ENCODE measurements at places on chromosomes 1 and 21.

GRCh38 chr1:42385283-42385682 lies 4.7 kb downstream of the RIMKLA start:
- DNase-seq = no peak

- no peak for DNase-seq
Measured at GRCh38 chr1:26125946-26126320, 14.3 kb downstream of the PDIK1L start.

DNA sequence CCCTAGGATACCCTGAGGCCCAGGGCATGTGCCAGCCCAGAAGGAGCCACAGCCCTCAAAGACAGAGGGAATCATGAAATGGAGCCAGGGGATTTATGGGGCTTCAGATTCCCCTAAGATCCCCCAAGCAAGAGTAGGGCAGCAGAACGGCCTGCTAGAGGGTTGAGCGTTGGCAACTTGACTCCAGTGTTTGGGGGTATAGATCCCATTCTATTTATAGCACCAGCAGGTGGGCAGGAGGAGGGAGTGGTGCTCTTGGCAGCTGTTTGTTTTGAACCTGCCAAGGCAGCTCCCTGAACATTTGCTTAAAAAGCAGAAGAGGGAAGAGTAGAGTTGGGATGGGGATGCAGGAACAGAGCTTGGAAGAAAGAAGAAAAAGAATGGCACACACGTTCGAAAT lies 33.7 kb downstream of the GLUL start:
- no peak for DNase-seq

DNA sequence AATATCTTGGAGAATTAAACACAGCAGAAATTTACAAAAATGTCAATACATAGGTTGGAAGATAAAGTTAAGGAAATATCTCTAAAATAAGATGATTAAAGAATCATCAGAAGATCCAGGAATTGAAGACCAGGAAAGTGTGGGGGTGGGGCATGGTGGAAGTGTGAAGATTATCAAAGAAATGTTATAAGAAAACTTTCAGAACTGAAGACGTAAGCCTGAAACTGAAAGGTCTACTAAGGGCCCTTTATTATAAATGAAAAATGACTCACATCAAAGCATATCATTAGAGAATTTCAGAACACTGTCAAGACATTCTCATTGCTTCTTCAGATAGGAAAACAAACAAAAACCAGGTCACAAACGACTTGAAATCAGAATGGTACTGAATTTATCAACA lies 92.4 kb upstream of the DPT start:
- DNase-seq = no peak

DNA sequence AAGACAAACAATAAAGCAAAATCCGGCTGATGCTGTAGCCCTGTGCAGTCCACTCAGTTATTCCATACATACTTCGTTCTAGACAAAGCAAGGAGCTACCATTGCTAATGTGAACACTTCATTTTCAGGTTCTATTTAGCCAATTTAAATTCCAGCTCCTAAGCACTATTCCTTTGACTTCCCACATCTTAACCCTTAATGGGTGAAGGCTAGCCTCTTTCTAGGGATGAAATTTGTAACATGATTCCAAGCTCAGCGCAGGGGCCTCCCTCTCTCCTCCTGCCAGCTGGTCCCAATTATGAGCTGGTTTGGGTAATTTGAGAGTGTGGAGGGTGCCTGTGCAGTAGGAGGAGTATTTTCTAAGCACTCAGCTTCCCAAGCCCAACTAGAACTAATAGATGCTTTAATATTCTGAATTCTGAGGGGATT lies 53.9 kb upstream of the PTGFRN start:
- DNase-seq = no peak

DNA sequence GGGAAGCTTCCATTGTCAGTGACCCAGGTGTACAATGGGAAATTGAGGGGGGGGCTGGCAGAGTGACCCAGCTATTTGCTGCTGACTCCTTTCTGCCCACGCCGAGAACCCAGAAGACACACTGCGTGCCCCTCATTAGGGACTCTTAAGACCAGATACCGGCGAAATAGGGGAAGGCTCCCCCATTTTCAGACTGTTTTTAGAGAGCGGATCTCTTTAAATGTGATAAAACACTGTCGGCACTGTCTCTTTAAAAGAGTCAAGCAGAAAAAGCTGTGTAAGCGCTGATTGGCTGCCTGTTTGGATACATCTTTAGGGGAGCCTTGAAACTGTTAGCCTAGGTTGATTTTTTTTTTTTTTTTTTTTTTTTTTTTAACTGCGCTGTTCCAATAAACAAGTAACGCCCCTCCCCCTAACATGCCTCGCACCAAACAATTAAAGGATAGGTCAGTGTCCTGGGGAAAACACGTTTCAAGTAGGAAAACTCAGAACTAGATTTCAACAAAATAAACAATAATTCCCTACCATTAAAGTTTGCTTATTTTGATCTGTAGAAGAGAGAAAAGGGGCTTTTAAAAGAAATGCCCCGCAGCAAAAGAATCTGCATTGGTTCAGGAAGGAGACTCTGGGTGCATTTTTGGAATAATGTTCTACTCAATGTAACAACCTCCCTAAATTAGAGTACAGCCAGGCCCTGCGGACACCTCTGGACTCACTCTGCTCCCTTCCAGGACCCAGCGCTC lies 1.4 kb upstream of the SSBP3 start:
- DNase-seq = no peak

All from activated CD8-positive, alpha-beta memory T cell treated with anti-CD3 and anti-CD28 coated beads for 48 hours (primary cell).